ENCODE measurements at places on chromosomes 3 and 15.

GRCh38 chr15:57595011-57595866 is 3.5 kb downstream of the MYZAP start:
- no peak for DNase-seq

DNA sequence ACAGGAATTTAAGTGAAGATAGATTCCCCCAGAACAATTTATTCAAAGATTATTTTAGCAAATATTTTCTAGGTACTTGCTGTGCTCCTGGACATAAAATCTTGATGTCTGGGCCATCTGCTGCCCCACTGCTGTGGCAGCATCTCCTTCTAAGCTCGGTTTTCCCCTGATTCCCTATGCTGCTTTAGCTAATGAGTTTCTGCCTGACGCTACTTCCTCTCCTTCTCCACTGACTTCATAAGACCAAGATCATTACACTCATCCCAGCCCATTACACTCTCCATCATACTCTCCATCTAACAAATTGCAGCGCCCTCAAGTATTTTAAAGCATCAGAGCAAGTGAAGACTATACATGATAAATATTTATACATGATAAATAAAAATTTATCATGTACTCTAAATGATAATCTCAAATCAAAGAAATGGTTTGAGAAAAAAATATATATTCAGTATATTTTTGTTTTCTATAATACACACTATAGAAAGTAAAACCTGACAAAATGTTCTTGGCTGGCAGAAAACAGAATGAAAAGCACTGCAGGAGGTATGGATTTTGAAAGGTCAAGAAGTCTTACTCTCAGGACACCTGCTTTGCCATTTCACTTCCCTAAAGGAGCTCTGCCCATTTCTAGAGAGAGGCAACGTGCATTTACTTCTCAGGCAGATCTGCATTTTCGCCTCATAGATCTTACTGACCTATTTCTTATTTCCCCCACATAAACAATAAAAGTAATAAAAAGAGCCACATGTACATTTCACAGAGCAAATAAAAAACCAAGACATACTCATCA is 232.0 kb downstream of the KCNMB2 start:
- DNase-seq: no peak

GRCh38 chr3:152491922-152492321 is 223.2 kb downstream of the MBNL1 start:
- DNase-seq: no peak

- DNase-seq: no peak
Observed at GRCh38 chr3:145620002-145620401, 541.0 kb downstream of the PLOD2 start.

GRCh38 chr3:112845772-112846171 is 892 bp downstream of the CD200R1L start:
- no peak for DNase-seq

DNA sequence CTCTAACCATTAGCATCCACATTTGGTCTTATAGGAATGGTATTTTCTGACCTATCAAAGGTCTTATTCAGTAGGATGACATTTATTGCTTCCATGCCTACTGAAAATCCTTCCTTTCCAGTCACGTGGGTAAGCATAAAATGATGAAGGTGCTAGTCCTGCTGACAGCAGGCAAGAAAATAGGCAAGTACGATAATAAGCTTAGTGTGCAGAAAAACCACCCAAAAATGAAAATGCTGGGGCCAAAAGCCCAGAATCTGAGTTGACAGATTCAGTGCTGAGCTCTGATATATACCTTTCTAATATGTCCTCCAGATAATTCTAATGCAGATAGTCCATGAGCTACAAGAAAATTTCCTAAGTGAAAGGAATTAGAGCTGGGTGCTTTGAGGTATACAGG is 194.8 kb downstream of the WDR72 start:
- no peak for DNase-seq

DNA sequence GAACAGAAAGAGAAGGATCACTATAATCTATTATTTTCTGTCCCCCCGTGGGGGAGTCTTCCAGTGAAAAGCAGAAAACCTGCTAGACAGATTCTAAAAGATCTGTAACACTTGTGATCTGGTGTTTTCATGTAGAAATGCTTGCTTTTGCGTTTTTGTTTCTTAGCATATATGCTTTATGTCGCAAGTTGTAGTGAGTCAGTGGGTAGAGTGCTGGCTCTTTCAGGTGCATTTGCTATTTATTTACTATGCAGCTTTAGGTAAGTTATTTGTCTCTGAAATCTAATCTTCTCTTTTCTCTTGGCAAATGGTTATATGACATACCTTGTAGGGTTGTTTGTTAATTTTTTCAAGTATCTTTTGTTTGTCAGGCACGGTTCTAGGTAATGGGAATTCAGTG is 9.4 kb downstream of the AKAP13 start:
- no peak for DNase-seq

DNA sequence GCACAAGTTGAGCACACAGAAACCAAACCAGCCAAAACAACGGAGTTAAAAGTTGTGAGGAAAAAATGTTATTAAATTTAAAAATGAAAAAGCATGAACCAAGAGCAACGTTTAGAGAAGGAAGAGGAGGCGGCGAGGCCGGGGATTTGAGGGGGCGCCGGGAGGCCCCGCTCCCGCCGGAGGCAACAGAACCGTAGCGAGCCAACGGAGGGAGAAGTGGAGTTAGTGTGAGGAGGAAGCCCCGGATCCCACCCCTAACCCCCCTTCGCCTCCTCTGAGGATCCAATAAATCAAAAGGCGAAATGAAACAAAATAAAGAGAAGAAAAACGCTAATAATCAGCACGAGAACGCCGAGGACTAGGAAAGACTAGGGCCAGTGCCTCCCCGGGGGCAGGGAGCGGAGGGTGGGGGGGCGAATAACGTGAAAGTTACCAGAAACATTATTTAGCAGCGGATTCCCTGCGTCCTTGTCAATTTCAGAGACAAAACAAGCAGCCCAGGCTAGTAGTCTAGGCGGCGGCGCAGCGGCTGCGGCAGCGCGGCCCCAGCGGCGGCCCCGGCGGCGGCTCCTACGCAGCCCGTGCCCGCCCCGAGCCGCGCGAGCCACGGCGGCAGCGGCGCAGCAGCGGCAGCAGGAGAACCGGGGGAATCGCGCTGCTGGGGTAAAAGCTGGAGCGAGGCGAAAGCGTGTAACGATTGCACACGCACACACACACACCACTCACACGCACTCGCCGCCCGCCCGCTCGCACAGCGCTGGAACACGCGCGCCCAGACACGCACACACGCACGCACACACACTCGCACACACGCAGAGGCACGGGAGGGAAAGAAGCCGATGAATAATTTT is 1.7 kb downstream of the MEIS2 start:
- DNase-seq: peak; percentile 31

DNA sequence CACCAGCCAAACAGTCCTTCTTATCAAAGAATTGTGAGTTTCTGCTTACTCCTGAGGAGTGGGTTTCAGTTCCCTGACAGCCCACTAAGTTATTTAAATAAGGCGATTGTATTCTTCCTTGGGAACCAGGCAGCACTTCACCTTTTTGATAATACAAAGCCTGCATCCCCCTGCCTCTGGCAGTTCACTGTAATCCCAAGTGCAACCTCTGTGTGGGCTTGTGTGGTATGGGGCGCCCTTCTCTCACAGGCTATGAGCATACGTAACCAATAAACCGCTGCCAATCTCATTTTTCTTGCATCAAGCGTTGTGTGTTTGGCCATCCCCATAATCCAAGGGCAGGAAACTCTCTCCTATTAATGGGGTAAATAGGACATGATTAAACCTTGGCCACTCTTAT is 1025.6 kb downstream of the NSUN3 start:
- no peak for DNase-seq

DNA sequence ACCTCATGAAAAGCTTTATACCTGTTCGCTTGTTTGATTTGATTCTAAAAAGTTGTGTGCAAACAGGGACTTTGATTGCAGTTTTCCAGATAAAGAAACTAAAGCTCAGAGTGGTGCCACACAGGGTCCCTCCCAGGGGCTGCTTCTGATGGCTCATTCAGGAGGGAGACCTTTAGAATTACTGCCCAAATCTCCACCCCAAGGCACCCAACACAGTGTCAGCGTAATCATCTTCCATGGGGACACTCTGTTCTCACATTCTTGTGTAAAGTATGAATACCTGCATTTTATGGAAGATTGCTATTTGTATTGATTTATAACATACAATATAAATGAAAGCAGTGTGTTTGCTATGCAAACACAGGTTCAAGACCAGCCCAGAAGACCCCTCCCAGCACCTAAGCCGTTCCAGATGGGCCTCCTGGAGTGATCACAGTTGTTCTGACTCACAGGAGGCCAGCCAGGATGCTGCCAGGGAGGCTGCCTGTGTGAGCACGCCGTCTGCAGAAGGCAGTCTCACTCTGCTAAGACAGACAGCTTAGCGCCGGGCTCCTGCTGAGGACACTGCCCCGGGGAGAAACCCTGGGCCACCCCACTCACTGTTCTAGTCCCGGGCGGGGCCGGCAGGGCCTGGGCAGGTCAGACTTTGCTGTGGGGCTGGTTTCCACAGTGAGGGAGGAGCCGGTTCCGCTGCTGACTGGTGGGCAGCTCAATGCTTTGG is 185.6 kb downstream of the FAM43A start:
- no peak for DNase-seq

DNA sequence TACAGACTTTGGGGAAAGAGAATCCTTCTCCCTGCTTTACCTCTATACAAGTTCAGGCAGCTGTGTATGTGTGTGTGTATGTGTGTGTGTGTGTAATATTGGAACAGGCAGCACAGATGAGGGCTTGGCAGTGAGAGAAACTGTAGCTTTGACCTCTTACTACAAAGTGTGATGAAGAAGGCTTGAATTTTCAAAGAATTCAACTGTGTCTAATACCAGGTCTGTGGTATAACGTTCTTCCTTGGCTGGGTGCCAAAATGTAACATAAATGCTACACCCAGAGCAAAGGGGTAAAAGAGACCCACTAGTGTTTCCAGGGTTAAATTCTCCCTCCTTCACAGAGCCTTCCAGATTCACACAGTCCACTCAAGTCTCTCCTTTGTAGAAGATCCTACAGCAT is 51.1 kb downstream of the CHST2 start:
- DNase-seq: no peak

GRCh38 chr3:189294649-189295048 is 122.9 kb downstream of the TPRG1 start:
- no peak for DNase-seq

DNA sequence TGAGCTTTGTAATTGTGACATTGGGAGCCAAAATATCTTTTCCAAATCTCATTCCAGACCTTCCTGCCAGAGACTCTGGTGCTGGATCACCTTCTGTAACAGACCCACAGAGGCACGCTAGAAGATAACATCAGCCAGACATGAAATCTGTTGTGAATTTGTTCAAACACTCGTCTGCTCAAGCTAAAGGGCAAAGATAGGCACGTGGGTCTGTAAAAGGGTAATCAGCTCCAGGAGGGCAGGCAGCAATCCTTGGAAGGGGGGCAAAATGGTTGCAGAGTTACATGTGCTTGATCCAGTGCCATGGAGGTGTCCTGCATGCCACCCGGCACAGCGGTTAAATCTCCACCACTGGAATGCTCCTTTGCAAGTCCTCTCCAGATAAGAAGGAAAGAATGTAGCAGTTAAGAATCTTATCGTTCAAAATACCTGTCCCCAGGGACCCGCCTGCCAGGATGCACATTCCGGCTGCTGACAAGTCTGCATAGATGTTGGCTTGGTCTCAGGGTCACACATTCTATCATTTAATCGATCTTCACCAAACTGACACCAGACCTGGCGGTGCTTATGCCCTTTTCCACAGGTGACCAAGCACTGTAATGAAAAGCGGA is 74.8 kb downstream of the ADAMTS9 start:
- no peak for DNase-seq

DNA sequence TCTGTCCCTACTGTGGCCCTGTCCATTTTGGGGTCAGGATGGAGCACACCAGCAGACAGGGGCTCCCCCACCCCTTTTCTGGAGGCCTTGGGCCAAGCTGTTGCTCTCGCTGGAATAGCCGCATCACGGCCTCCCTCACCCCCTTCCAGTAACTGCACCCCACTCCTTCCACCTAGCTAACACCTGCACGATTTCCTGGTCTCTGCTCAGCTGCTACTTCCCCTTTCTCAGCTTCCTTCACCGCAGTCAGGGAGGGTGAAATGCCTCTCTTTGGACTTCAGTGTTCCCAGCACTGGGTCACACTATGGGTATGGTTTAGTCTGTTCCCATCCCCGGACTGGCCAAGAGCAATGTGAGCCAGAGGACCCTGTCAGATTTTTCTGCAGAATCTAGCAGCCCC is 400.2 kb downstream of the MCTP2 start:
- no peak for DNase-seq

GRCh38 chr3:138726946-138727730 is 107.6 kb downstream of the PIK3CB start:
- no peak for DNase-seq

DNA sequence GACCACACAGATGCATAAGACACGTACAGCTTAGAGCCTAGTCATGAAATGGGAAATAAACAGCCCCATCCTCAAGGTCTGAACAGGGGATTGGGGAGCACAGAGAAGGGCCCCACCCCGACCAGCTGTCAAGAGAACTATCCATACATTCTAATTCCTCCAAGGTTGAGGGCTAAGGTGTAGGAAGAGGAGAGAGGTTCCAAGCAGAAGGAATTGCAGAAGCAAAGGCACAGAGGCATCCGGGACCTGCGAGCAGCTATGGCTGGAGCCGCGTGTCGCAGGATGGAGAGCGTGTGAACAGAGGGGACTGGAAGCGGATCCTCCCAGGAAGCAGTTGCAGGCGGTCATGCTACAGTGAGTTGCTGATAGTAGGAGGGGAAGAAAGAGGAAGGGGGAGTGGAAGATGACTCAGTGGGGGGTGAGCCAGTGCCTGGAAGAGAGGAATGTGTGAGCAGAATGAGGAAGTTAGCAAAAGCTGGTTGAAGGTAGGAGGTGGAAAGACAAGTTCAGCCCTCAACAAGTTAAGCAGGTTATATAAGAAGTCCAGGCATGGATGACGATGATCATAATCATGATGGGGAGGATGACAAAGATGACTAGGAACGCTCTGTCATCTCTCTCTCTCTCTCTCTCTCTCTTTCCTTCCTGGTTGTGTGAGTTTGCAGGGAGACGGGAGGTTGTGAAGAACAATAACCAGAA is 89.7 kb downstream of the LIPC start:
- DNase-seq: no peak

DNA sequence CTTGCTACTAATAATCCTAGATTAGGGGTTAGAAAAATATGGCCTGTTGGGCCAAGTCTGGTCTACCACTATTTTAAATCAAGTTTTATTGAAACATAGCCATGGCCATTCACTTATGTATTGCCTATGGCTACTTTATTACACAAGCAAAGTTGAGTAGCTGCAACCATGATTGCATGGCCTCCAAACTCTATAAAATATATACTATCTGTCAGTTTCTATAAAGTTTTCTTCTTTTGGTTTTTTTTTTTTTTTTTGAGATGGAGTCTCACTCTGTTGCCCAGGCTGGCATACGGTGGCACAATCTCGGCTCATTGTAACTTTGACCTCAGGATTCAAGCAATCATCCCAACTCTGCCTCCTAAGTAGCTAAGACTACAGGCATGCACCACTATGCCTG is 60.4 kb downstream of the INO80 start:
- no peak for DNase-seq

- no peak for DNase-seq
Observed at GRCh38 chr3:43870120-43870519, 179.4 kb downstream of the ABHD5 start.

- DNase-seq: no peak
Observed at GRCh38 chr3:112615989-112616731, 24.8 kb downstream of the CCDC80 start.

GRCh38 chr3:61929617-61930016 is 368.2 kb downstream of the PTPRG start:
- no peak for DNase-seq

Measured in neuronal stem cell (in vitro differentiated cells).